Activated naive CD8-positive, alpha-beta T cell treated with anti-CD3 and anti-CD28 coated beads for 36 hours (primary cell): ENCODE measurements at places on chromosomes 12 and 14.

- no peak for DNase-seq
These were observed 26.0 kb downstream of the LRP6 start for GRCh38 chr12:12240662-12241340.

DNA sequence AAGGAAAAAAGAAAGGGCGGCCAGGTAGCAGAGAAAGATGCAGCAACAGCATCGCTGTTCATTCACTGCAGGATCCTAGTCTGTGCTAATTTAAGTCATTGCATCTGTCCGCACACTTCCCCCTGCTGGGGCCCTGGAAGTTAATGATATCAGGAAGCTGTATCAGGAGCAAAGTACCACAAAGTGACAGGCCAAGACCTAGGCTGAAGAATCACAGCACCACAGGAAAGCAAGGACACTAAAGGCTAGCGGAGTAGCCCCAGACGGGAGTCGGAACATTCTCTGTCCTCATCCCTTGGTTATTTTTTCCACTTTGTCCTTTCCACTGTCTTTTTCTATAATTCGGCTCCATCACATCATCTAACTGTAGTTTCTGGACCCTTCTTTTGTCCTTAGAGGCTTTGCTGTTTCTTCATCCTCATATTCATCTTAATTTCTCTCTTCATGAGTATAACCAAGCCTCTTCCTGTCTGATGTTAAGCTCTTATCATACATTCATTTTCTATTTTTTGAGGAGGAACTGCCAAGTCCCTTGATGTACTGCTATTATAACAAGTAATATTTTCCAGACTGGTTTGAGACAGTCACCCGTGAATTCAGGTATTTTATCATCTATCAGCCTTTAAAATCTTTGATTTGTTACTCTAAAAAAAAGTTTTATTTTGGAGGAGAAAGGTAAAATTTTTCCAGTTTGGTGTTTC is 28.3 kb downstream of the DUSP16 start:
- no peak for DNase-seq

GRCh38 chr12:50690925-50691324 is 73.0 kb upstream of the ATF1 start:
- DNase-seq, result no peak

GRCh38 chr12:76032043-76032981 is 736 bp upstream of the PHLDA1 start:
- peak; percentile 58 for DNase-seq

DNA sequence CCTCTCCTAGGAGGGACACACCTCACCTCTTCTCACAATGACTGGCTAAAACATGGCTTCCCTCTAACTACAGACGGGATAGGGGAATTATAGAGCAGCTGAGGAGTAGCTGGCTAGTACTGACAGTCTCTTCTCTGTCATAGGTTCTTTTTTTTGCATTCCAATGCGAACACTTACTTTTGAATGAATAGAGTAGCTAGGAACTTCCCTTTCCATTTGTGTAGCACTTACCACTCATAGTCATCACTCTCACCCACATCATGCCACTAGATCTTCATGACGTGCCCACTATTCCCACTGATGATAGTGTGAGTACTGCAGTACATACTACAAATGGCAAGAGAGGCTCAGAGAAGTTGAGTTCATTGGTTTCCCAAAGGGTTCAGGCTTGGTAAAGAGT is 143.9 kb upstream of the HIF1A start:
- DNase-seq, result no peak

GRCh38 chr14:51880835-51881580 is 20.6 kb downstream of the GNG2 start:
- DNase-seq, result no peak
